ENCODE measurements at places on chromosomes 7 and 10.

GRCh38 chr10:47269294-47269693 lies 30.7 kb upstream of the GDF10 start:
- no peak for DNase-seq

DNA sequence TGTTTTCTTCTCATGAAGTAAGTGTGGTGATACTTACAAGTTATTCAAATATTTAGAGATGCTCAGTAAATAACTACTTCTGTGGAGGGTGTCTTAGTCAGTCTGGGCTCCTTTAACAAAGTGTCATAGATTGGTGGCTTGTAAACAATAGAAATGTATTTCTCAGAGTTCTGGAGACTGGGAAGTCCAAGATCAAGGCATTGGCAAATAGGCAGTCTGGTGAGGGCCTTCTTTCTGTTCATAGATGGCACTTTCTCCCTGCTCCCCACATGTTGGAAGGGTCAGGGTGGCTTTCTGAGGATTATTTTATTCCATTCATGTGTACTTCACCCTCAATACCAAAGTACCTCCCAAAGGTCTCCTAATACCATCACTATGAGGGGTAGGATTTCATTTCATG lies 18.4 kb downstream of the RPA3 start:
- no peak for DNase-seq

GRCh38 chr10:100879741-100880360 lies 32.9 kb upstream of the SLF2 start:
- no peak for DNase-seq

GRCh38 chr10:33507662-33508425 lies 173.4 kb upstream of the NRP1 start:
- DNase-seq: no peak

All from NCI-H187 (cell line).